ENCODE measurements at places on chromosomes 2 and 18.

DNA sequence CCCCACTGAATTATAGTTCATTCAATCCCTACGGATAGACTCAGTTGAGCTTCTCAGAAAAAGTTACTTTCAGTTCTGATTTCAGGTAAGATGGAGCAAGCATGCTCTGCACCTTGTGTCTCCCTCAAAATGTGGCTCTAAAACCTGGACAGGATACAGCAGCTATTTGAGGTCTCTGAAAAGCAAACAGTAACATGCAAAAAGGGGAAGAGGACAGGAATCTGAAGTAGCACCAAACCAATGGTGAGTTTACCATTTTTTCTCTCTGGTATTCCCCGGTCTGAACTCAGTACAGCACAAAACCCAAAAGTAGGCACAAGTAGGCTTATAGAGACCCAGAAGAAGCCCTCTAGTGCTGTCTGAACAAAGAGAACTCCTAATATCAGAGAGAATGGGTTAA is 34.1 kb downstream of the LANCL1 start:
- DNase-seq, result no peak

GRCh38 chr2:126038861-126039260 is 617.1 kb upstream of the GYPC start:
- DNase-seq, result no peak

DNA sequence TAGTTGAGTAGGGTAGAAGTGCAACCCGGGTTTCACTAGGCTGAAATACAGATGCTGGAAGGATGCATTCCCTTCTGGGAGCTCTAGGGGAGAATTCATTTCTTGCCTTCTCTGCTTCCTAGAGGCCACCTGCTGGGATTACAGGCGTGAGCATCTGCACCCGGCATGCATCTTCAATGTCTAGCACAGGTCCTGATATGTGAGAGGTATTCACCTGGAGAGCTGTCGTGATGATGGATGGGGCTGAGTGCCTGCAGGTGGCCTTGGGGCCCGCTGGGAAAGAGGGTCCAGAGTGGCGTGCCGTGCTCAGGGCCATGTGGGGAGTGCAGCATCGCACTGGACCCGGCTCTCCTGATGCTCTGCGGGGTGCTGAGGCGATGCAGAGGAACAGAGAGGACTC is 6.6 kb upstream of the NTSR2 start:
- no peak for DNase-seq

GRCh38 chr2:131037398-131038257 is 55.6 kb downstream of the FAM168B start:
- DNase-seq, result peak; percentile 7

DNA sequence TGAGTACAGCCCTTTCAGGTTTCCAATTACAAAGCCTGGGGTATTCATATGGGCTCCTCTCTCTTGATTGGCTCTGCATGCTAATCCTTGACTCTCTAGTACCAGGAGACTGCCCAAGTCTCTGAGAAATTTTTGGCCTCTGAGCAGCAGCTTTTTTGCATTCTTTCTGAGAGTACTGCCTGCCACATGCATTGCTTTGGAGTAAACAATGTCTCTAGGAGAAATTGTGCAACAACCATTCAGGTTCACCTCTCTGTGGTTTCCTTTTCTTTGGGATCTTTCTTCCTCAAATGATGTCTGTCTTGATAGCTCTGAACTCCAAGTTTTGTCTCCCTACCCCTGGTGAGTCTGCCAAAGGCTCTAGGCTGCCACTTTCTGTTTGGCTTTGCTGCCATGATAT is 115.8 kb upstream of the SETBP1 start:
- DNase-seq, result no peak

DNA sequence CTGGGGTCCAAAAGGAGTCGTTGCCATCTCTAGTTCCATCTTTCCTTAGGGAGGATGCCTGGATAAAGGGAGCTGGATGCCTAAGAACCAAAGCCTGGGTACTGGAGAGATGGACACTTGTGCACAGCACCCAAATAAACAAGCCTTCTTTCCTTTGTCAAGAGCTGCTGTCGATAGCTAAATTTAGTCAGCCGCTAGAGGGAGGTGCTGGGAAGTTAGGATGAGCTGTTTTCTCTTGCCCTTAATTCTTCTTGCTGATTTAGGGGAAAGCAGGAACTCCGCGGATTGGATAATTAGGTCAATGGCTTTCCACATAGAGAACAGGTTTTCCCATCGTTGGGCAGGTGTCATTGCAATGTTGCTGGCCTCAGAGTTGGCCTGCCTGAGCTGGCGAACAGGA is 30.9 kb upstream of the SERPINB12 start:
- DNase-seq, result no peak

DNA sequence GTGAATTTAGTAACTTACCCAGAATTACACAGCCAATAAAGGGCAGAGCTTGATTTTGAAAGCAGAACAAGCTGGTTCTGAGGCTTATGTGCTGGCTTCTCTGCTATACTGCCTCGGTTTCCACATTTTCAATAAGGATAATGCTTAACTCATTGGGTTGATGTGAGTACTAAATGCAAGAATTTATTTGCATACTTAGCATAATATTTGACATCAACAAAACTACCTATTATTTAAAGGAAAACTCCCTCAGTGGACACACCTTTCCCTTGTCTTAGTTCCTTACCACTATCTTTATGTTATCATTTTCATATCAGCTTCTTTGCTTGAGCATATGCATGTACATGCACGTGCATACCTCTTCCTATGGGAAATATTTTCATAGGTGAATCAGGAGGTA is 3.0 kb upstream of the TGFA start:
- DNase-seq, result no peak

DNA sequence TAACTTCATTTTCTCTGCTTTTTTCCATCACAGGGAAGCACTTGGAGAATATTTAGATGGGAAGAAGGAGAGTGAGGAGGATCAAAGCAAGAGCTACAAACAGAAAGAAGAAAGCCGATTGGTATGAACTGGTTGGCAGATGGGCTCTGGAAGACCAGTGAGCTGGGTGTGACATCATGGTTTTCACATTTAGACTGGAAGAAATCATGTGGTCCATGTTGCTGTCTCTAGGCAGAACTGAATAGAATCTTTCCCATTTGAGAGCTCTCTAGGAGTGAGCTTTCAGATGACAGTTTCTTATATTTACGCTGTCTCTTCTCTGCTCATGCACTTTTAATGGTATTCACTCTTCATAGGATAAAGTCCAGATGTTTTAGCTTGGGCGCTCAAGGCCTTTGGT is 12.6 kb downstream of the DRC1 start:
- no peak for DNase-seq

- DNase-seq, result no peak
Measured at GRCh38 chr2:44550561-44550960, 188.8 kb downstream of the CAMKMT start.

DNA sequence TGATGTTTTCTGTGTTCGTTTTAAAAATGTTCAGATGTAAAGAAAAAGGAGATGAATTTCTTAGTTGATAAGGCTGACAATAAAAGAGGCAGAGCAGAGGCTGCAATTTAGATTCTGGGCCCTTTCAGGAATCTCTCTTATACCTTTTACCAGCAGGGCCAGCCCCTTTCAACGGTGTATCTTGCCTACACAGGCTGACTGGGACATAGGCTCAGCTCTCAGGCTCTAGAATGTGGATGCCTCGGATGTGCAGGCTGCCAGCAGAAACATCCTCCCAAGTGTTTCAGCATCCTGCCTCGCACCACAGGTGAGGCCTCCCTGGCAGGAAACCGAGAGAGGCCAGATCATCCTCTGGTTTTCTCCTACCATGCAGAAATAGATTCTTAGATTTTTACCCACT is 3.4 kb downstream of the C2orf80 start:
- DNase-seq, result no peak

DNA sequence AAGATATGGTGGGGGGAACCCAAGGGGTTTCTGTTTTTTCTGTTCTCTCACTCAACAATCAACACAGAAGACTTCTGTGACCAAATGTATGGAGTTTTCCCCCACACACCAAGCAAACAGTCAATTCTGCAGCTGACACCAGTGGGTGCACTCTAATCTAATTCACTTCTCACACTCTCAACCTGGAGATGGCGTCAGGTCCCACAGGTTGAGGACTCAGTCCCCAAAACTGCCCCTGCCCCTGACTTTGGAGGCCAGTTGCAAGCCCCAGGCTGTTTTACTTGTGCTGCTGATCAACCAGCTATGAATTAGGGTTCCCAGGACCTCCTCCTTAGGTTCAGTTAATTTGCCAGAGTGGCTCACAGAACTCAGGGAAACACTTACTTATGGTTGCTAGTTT is 6.2 kb downstream of the RNU2-63P start:
- DNase-seq, result no peak

DNA sequence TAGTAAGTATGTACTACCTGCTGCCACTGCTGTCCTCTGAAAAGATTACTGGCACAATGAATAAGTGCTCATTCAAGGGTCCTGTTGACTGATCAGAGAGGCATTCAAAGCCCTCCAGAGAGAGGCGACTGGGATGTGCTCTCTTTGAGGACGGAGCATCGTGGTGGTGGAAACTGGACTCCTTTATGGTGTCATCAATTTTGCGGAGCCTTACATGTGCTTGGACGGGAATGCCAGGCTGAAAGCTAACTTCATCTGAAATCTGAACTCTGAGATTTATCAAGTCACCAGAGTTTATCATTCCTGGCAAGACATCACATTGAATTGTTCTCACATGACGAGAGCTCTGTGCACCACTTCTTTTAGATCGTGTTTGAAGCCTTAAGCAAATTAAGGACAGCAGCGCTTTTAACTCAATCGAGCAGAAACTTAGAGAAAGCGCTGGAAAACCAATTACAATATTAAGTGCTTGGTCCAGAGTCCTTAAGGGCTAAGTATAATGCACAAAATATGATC is 138.3 kb downstream of the NCK2 start:
- no peak for DNase-seq

GRCh38 chr2:136985044-136985443 is 219.7 kb downstream of the THSD7B start:
- DNase-seq, result no peak

GRCh38 chr2:15472133-15472532 is 89.0 kb downstream of the NBAS start:
- no peak for DNase-seq

GRCh38 chr2:81437456-81438000 is 1133.0 kb upstream of the LRRTM1 start:
- no peak for DNase-seq

DNA sequence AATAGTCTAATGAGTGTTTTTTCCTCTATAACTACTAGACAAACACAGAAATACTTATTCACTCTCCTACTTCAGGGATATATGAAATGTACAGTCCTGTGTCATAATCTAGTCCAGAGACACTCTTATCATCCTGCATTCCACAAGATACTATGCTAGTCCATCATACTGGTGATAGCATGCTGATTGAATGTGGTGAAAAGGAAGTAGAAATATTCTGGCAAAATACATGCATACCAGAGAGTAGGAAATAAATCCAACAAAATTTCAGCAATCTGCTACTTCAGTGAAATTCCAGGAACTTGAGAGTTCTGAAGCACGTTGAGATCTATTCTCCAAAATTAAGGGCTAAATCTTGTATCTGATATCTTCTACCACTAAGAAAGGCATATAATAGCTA is 353.9 kb downstream of the PID1 start:
- DNase-seq, result no peak

DNA sequence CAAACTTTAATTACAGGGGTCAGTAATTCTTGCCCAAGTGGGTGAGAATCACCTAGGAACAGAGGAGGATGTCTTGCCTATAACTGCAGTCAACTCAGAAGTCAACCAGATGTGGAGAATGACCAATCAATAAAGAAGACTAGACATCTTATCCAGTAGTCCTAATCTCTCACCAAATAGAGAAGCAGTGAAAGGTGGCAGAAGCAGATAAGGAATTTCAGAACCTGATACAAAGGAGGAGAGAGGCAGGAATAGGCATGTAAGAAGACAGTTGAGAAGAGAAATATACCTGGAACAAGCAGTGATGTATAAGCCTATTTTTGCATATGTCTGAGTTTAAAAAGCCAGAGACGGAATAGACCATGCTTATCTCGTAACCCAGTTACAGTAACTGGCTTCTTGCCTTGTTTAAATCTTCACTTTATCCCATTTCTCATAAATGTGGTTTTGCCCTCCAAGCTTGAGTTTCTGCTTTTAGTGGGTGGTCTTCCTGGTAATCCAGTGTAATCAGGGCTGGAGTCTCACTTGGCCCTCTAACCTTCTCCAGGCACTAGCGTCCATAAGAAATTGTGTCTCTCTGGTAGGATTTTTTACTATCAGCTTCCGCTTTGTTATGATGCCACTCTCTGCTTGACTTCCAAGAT is 401.0 kb downstream of the SUCLG1 start:
- no peak for DNase-seq

DNA sequence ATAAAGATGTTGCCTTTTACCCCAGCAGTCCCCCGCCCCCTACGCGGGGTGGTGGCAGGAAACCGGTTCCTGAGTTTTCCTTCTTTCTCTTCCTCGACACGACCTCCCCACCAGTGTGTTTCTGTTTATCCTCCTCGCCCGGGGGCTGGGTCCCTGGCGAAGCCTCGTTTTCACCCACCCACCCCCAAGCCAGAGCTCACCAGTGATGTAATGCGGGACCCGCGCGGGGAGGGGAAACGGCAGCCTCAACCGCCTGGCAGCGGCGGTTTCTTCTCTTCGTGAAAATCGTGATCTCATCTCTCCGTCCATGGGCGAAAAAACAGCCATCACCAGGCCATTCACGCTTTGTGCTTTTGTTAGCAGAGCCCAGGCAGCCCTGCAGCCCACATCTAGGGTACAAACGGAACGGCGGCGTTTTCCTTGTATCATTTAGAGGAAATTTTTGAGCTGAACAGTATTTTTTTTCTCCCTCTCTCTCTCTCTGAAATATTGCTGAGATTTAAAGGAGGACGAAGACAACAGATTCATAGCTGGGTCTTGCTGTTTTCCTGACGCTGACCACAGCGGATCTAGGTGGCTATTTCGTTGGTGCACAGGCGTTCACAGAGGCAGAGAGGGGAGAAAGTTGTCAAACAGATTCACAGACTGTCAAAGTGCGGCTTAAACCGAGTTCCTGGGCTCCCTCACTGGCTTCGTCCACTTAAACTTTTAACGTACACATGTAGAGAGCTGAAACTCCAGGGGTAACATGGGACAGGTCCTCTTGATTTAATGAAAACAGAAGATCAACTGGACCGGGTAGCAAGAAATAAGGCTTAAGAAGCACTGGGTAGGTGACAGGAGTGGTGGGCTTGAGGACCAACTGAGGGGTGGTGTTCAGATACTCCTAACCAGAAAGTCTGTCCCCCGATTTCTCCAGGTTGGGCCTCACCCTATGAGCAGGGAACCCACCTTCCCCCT is 21.9 kb upstream of the PAX3 start:
- DNase-seq, result peak; percentile 16

GRCh38 chr2:10717628-10718027 is 3.8 kb upstream of the ATP6V1C2 start:
- DNase-seq, result no peak

DNA sequence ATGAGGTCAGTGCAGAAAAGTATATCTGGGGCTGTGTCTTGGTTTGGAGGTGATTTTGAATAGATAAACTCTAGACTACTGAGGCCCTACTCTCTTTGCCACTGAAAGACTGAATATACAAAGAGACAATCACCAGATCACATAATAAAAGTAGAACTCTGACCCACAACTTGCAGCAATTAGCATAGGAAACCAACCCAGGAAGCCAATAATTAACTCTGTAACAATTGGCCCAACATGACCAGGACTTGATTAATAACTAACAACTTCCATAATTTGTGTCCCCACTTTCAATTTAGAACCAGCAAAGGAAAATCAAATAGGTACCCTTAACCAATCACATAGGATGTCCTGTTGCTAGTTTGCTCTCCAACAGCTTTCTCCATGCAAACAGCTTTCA is 1104.9 kb upstream of the CELF4 start:
- no peak for DNase-seq
